ENCODE measurements at places on chromosomes 3 and 15. TPM values are rescaled to one million over a fixed set of nuclear protein-coding genes. Genes with fewer than 3 reads are reported as not detected.

The RBPMS2 gene
- total RNA-seq, result 6.2 TPM

The MYO5C gene
- 6.9 TPM for total RNA-seq

The DET1 gene
- 6.6 TPM for total RNA-seq

The CFAP100 gene
- total RNA-seq, result not detected

The SAMD7 gene
- not detected for total RNA-seq

The FANCI gene
- total RNA-seq, result 60.5 TPM

The P2RY1 gene
- total RNA-seq, result 0.56 TPM

The RETNLB gene
- not detected for total RNA-seq

The CCR9 gene
- total RNA-seq, result 0.03 TPM

The TMEM207 gene
- total RNA-seq, result not detected

The RAD18 gene
- 15.5 TPM for total RNA-seq

The ROBO2 gene
- total RNA-seq, result not detected

The CGGBP1 gene
- 33.5 TPM for total RNA-seq

The TRIM71 gene
- not detected for total RNA-seq

The ZPLD1 gene
- not detected for total RNA-seq

The MCF2L2 gene
- 0.13 TPM for total RNA-seq

The IFRD2 gene
- 95.3 TPM for total RNA-seq

The CADPS gene
- not detected for total RNA-seq

The MFGE8 gene
- total RNA-seq, result 309 TPM

The LTF gene
- not detected for total RNA-seq

The CHST14 gene
- total RNA-seq, result 20.5 TPM

The GRK7 gene
- not detected for total RNA-seq

The CHRNA7 gene
- 3.5 TPM for total RNA-seq

The HDDC3 gene
- 38.6 TPM for total RNA-seq

The DUOXA2 gene
- total RNA-seq, result not detected

The CXCR6 gene
- not detected for total RNA-seq

The CSPG4 gene
- 0.12 TPM for total RNA-seq

The SLITRK3 gene
- not detected for total RNA-seq

The GLDN gene
- total RNA-seq, result not detected

The AHSG gene
- total RNA-seq, result 0.13 TPM

The TMCO5A gene
- total RNA-seq, result not detected

The PRR23C gene
- total RNA-seq, result not detected

The MAP2K1 gene
- total RNA-seq, result 121 TPM

The CISH gene
- 0.52 TPM for total RNA-seq

The CCR8 gene
- not detected for total RNA-seq

The PLA2G4E gene
- total RNA-seq, result 0.03 TPM

The BSN gene
- total RNA-seq, result 0.14 TPM

The ARHGEF26 gene
- total RNA-seq, result 11.2 TPM

The GPR156 gene
- 0.24 TPM for total RNA-seq

The RSL24D1 gene
- total RNA-seq, result 92.9 TPM

The ZNF80 gene
- not detected for total RNA-seq

The GPR149 gene
- total RNA-seq, result not detected

The VWA5B2 gene
- total RNA-seq, result 0.60 TPM

The SOX14 gene
- not detected for total RNA-seq
